ENCODE measurements at places on chromosomes 11 and 22.
A peak's percentile ranks its signal among the peaks of the same experiment; 100 is the strongest.

- DNase-seq, result no peak
Measured at GRCh38 chr11:117914991-117915618, 14.1 kb downstream of the TMPRSS13 start.

- no peak for DNase-seq
Measured at GRCh38 chr11:10541561-10541930, 559 bp upstream of the RNF141 start.

DNA sequence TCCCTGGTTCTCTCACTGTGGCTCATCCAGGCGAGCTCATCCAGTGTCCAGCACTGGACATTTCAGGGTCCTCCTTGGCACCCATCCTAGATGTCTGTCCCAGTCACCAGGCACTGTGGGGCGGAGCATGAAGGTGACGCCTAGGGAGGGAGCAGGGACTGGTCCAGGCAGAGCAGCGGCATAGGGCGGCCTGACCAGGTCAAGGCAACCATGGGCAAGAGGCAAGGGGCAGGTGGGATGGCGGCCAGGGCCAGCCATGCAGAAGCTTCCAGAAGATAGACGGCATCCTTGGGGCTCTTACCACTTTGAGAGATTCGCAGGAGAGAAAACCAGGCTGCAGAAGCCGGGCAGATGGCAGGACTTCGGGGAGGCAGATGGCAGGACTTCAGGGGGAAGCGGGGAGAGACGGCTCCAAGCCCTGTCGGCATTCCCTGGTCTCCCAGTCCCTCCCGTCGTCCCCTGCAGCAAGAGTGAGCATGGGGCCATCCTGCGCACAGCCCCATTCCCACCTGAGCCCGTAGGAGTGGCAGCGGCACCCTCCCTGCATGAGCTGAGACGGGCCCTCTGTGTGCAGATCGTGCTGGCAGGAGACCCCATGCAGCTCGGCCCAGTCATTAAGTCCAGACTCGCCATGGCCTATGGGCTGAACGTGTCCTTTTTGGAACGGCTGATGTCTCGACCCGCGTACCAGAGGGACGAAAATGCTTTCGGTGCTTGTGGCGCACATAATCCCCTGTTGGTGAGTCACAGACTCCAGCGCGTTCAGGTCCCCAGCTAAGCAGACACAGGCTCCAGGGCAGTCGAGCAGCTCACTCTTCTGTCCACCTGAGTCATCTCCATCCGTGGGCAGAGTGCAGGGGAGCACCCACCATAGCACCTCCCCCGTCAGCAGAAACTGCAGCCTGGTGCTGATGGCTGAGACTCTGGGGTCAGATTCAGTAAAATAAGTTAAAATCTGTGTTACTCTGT lies 20.1 kb upstream of the PANX2 start:
- peak; percentile 45 for DNase-seq

GRCh38 chr11:72436661-72437060 lies 2.3 kb upstream of the CLPB start:
- no peak for DNase-seq

GRCh38 chr11:133705074-133705648 lies 140.2 kb downstream of the SPATA19 start:
- no peak for DNase-seq

GRCh38 chr11:44893308-44893822 lies 57.3 kb downstream of the TP53I11 start:
- no peak for DNase-seq

DNA sequence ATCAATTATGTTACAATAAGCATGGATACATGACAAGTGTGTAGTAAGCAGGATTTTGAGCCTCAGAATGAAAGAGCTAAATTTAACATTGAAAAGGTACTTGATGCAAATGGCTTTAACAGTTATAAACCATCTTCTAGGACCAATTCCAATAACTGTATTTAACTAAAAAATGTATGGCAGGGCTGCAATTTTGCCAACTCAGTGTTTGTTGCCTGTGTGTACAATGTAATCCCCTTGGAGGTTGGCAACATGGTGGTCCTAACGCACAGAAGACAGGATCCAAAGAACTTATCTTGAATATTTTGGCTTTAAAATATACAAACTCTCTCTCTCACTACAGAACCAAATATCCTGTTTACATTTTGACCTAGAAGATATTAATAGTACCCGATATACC lies 2314.1 kb downstream of the LRRC4C start:
- no peak for DNase-seq

Data from amniotic epithelial cell (primary cell).